Suppressor macrophage (primary cell): ENCODE measurements at places on chromosomes 16 and 17.

DNA sequence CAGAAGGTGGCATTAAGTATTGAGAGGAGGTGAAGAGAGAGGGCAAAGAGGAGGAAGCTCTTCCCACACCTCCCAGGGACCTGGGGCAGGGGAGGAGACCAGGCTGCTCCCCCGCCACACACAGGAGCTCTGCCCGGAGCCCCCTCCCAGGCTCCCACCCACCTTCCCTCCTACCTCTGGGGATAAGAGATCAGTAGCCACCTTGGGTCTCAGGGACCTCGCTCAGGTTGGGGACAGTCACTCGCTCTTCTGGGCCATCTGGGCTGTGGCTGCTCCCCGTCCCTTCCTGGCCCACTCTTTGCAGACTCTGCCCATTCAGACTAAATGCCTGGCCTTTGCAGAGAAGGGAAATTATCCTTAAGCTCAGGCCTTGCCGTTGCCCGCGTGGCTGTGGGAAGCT lies 14.9 kb upstream of the C16orf74 start:
- DNase-seq, result no peak

DNA sequence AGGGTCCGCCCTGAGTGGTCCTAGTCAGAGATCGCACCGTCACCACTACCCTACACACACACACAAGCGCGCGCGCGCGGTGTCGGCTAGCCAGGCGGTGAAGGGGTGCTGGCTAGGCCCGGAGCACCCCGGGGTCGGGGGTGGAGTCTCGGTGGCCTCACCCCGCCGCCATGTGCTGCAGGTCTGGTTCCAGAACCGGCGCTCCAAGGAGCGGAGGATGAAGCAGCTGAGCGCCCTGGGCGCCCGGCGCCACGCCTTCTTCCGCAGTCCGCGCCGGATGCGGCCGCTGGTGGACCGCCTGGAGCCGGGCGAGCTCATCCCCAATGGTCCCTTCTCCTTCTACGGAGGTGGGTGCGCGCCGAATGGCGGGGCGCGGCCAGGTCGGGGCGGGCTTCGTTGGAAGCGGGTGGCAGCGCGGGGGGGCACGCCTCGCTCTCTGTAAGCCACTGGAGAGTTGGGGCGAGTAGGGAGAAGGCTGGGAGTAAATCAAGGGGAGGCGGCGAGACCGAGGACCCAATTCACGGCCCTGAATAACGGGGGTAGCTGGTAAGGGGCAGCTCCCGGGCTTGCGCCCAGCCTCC lies 4.8 kb downstream of the LHX1 start:
- no peak for DNase-seq

GRCh38 chr16:57688487-57688986 lies 6.1 kb upstream of the DRC7 start:
- DNase-seq, result no peak

DNA sequence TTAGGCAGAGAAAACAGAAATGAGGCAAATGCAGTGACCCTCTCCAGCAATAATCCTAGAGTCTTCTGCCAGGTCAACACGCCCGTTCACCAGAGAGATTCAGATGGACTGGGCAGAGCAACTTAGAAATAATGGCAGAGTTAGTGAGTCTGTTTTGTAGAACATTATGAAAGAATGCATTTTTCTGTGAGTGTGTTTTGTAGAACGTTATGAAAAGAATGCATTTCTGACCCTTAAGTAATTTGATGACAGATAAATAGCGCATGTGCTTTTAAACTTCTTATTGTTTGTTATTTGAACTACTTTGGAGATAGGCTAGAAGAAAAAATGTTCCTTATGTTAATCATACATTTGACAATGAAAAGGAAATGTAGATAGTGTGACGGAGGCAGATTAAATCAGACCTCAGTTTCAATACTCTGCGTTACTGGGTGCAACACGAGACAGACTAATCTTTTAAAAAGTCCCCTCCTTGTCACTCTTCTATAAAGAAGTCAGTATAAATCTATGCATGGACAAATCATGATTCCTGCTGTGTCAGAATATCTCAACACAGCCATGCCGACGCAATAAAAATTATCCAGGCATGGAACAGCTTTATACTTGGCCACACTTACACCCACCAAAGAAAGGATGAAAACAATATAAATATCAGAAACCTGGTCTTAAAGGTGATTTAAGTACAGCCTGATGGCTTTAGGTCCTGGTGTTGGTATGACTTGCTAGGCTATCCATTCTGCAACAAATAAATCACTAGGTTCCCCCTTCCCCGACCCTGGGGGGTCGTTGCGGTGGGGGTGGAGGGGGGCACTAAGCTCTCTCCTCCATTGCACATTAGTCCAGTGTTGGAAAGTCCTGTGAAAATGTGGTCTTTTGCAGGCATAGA lies 47.8 kb downstream of the MARCHF10 start:
- no peak for DNase-seq

GRCh38 chr17:16215002-16215272 lies 397 bp downstream of the NCOR1 start:
- DNase-seq, result peak; percentile 77

- DNase-seq, result no peak
Measured at GRCh38 chr17:63132459-63132911, 166.4 kb downstream of the TANC2 start.

- DNase-seq, result peak; percentile 75
Measured at GRCh38 chr17:81601525-81602120, 35.3 kb downstream of the NPLOC4 start.

DNA sequence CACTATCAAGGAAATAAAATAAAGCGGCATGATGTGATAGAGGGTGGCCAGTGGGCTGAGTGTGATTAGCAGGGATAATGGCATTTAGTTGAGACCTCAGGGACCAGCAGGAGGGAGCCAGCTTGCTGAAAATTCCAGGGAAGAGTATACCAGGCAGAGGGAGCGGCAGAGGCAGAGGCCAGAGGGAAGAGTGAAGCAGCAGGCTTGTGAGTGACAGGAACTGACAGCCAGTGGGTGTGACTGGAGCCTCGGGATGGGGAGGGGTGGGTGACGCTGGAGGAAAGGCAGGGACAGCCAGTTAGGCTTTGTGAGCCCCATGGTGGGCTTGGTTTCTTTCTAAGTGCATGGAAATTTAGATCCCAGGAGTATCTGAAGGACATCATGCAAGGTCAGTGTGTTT lies 209.7 kb upstream of the CACNG3 start:
- DNase-seq, result no peak

- DNase-seq, result peak; percentile 7
Measured at GRCh38 chr16:79217375-79218011, 383.0 kb downstream of the MAF start.

- DNase-seq, result peak; percentile 99
Measured at GRCh38 chr16:2429034-2429770, at the start of gene CCNF. Gene CCNF (plus strand): TSS chr16:2429447. CDS start chr16:2429482, 35 bp downstream.

GRCh38 chr17:48901241-48901640 lies 7.0 kb upstream of the UBE2Z start:
- no peak for DNase-seq
